Left lung (tissue), 14 donors: ENCODE measurements at places on chromosomes 2 and 18. TPM values are rescaled to one million over a fixed set of nuclear protein-coding genes. Genes with fewer than 3 reads are reported as not detected.

WDR35 gene
- 29.5 TPM for polyA plus RNA-seq

MAB21L4 gene
- 1.9 TPM for polyA plus RNA-seq

SERPINB4 gene
- not detected for polyA plus RNA-seq

KDSR gene
- 41.8 TPM for polyA plus RNA-seq

SMARCAL1 gene
- 31.7 TPM for polyA plus RNA-seq

ALPI gene
- not detected for polyA plus RNA-seq

SPATA3 gene
- polyA plus RNA-seq: not detected

CAVIN2 gene
- polyA plus RNA-seq: 121 TPM

QPCT gene
- 6.3 TPM for polyA plus RNA-seq

DNAJC5G gene
- polyA plus RNA-seq: 0.35 TPM

CXCR4 gene
- polyA plus RNA-seq: 45.3 TPM
